Right atrium auricular region (tissue), 2 donors: ENCODE measurements at places on chromosomes 2 and 18. TPM values are rescaled to one million over a fixed set of nuclear protein-coding genes. Genes with fewer than 3 reads are reported as not detected.

NMS gene
- not detected for total RNA-seq

CPLX4 gene
- not detected for total RNA-seq

USP40 gene
- total RNA-seq, result 11.6 TPM

GRCh38 chr2:240298803-240299709 is 136.4 kb upstream of the GPC1 start:
- peak; percentile 47 for DNase-seq

- no peak for DNase-seq
Observed at GRCh38 chr2:239155806-239156480, 244.9 kb downstream of the HDAC4 start.
